Progenitor cell of endocrine pancreas (in vitro differentiated cells): ENCODE measurements at places on chromosomes 11 and 22. TPM values are rescaled to one million over a fixed set of nuclear protein-coding genes. Genes with fewer than 3 reads are reported as not detected.

DNA sequence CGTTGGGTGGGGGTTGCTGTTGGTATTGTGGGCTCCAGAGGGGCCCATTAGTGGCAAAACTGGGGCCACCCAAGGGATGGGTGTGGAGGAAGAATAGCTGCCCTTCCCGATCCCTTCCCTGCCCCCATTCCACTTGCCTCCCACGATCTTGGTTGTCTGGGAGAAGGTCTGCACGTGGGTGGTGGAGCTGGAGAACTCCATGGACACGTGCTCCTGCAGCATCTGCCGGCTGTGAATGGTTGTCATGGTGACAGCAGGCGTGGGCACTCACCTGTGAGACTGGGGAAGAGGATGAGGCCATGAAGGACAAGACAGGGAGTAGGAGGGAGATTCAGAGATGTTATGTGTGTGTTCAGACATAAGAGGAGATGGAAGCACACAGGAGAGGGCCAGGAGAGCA, 2.0 kb downstream of the IGSF22 start:
- no peak overlapping the region for H3K27ac ChIP-seq
- no peak for DNase-seq
- H3K36me3 ChIP-seq = no peaks in the 10 kb centered on the region
- H3K4me3 ChIP-seq = no peak overlapping the region

DNA sequence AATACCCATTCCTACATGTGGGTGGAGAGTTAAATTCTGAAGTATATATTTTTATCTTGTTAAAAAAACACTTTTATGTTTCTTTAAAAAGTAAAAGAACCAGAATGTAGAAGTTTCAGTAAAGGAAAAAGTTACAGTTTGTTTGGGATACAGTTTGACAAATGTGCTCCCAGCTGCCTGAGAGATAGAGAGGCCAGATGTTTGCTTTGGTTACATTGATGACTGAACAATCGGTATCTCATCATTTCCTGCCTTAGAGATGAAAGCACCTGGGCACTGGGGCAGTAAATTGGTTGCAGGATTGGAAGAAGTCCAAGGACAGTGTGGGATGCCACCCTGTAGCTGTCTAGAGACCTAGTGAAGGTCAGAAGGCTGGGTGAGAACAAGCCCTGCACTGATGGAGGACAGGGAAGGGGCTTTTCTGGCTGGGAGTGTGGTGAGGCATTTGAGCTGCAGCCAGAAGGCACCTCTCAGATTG, 16.6 kb downstream of the MED15 start:
- peaks cover 6% of the 10 kb centered on the region for H3K36me3 ChIP-seq
- no peaks in the 10 kb centered on the region for H3K27me3 ChIP-seq
- peaks cover 13% of the 10 kb centered on the region for H3K4me1 ChIP-seq
- no peak overlapping the region for H3K4me3 ChIP-seq
- DNase-seq = no peak

DNA sequence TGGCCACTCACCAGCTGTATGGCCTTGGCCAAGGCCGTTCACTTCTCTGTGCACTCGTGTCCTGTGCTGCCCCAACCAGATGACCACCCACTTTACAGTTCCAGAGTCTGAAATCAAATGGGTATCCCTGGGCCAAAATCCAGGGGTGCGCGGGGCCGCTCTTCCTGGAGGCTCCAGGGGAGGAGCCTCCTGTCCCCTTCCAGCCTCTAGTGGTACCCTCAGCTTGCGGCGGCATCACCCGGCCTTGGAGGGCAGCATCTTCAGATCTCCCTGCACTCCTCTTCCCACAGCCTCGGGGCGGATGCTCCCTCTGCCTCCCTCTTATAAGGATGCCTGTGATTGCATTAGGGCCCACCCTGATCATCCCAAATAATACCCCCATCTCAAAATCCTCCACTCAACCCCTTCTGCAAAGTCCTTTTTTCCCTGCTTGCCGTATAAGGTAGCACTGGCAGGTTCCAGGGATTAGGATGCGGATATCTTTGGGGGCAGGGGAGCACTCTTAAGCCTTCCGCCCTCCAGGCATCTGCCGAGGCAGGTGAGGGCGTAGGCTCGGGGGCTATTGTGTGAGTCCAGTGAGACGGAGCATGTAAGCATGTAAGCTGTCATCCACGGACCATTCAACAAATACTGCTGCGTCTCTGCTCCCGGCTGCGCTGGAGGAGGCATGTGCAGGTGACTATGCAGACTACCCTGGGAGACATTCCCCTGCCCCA, 24.4 kb upstream of the SHISAL1 start:
- H3K4me3 ChIP-seq = no peak overlapping the region
- peaks cover 10% of the 10 kb centered on the region for H3K4me1 ChIP-seq
- no peaks in the 10 kb centered on the region for H3K36me3 ChIP-seq

- DNase-seq = no peak
- no peaks in the 10 kb centered on the region for H3K36me3 ChIP-seq
- H3K27me3 ChIP-seq = peaks cover 5% of the 10 kb centered on the region
Observed at GRCh38 chr22:39325392-39325932, 6.0 kb upstream of the RPL3 start.

DNA sequence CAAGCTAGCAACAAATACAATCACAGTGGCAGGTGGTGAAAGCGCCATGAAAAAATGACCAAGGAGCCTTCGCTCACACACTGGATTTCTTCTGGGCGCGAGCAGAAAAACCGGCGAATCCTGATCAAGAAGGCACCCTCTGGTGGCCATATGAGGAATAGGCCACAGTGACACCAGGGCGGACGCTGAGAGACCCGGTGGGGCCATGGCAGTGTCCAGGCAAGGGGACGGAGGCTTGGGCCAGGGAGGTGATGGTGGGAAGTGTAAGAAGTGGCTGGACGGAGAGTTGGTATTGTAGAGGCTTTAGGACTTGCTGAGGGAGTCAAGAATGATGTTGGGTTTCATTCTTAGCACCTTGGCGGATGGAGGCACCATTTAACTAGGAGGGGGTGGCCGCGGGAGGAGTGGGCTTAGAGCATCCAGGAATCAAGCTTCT, 16.9 kb upstream of the RAC2 start:
- H3K4me3 ChIP-seq = no peak overlapping the region
- H3K36me3 ChIP-seq = peaks cover 1% of the 10 kb centered on the region

- H3K4me3 ChIP-seq = no peak overlapping the region
- no peaks in the 10 kb centered on the region for H3K27me3 ChIP-seq
- H3K4me1 ChIP-seq = peaks cover 6% of the 10 kb centered on the region
- H3K27ac ChIP-seq = peak overlapping the region; percentile 61
Observed at GRCh38 chr11:70873736-70874412, 378.5 kb downstream of the SHANK2 start.

GRCh38 chr11:64358907-64359711, at the start of gene RPS6KA4:
Gene RPS6KA4 (plus strand): TSS chr11:64359162. CDS start chr11:64359236, 74 bp downstream.
- H3K27ac ChIP-seq = no peak within 1 kb of the TSS
- H3K27me3 ChIP-seq = peaks cover 3% of the 10 kb centered on the region
- peaks cover 8% of the 10 kb centered on the region for H3K36me3 ChIP-seq
- peak within 1 kb of the TSS; percentile 78 for H3K4me3 ChIP-seq
- peaks cover 5% of the 10 kb centered on the region for H3K4me1 ChIP-seq

- H3K4me1 ChIP-seq = peaks cover 5% of the 10 kb centered on the region
- no peak for DNase-seq
- peak overlapping the region; percentile 59 for H3K27ac ChIP-seq
- no peak overlapping the region for H3K4me3 ChIP-seq
- H3K27me3 ChIP-seq = no peaks in the 10 kb centered on the region
- H3K36me3 ChIP-seq = no peaks in the 10 kb centered on the region
Observed at GRCh38 chr11:97772705-97773104, 1248.0 kb upstream of the CNTN5 start.

DNA sequence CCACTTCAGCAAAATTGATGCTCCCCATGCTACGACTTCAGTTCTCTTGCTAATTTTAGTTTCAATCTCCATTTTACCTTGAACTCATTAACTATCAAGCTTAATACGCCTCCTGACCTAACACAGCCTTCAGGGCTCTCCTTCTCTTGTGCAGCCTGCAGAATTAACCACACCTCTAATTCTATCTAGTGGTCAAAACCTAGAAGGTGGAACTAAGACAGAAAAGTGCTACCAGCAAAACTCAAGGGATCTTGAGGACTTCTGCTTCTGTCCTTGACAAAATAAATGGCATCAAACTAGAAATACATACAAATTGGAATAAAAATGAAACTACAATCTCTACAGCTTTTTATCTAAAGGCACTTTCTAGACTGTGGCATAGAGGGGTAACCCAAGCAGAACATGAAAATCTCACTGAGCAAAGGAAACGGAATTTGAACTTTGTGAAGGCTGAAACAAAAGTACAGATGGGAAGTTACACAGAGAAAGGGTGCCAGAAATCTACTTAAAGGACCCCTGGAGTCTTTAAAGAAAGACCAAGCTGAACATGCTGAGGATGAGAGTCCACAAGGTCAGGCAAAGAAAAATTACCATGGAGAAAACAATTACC, 10.7 kb downstream of the CWF19L2 start:
- H3K4me3 ChIP-seq = no peak overlapping the region
- H3K27ac ChIP-seq = no peak overlapping the region
- no peak for DNase-seq
- peaks cover 15% of the 10 kb centered on the region for H3K36me3 ChIP-seq
- peaks cover 2% of the 10 kb centered on the region for H3K4me1 ChIP-seq

DNA sequence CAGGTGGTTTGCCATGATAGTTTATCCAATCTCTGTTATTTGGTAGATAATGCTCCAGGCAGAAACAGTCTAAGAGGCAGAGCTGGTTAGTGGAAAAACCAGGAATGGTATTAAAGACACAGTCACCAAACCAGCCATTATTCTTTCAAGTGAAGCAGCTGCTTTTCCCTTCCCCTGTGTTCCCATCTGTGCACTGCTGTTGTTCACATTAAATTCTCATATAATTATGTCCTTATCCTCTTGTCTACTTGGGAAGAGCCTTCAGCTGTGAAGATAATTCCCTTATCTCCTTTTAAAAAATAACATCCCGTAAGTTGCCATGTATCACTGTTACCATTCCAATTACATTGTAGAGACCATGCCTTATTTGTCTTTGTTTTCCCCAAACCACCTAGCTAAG, 5.2 kb upstream of the TBCEL start:
- H3K36me3 ChIP-seq = no peaks in the 10 kb centered on the region
- no peaks in the 10 kb centered on the region for H3K4me1 ChIP-seq
- H3K27me3 ChIP-seq = no peaks in the 10 kb centered on the region
- H3K4me3 ChIP-seq = no peak overlapping the region

DNA sequence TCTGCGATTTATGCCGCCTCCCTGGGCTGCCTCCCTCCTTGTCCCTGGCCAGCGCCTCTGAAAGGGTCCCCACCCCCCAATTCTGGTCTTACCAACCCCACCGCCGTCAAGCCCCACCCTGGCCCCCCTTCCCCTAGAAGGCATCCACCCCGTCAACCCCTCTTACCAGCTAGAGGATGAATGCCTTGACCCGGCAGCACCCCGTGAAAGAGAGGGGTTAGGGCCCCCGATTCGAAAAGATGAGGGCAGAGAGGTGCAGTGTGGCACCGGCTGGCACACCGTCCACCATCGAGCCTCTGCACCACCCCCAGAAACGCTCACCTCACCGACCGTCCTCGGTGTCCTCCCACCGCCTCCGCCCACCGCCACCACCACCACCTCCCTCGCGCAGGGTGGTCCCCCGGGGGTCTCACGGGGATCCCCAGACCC, 559 bp downstream of the ELFN2 start:
- no peak for DNase-seq
- H3K27ac ChIP-seq = no peak overlapping the region
- no peak overlapping the region for H3K4me3 ChIP-seq
- peaks cover 5% of the 10 kb centered on the region for H3K4me1 ChIP-seq
- H3K36me3 ChIP-seq = no peaks in the 10 kb centered on the region
- H3K27me3 ChIP-seq = peaks cover 66% of the 10 kb centered on the region

GRCh38 chr11:1553808-1554594, 18.1 kb downstream of the DUSP8 start:
- no peak overlapping the region for H3K27ac ChIP-seq
- H3K27me3 ChIP-seq = peaks cover 33% of the 10 kb centered on the region
- H3K4me3 ChIP-seq = no peak overlapping the region
- DNase-seq = no peak

- no peak for DNase-seq
- no peak overlapping the region for H3K27ac ChIP-seq
- peaks cover 16% of the 10 kb centered on the region for H3K4me1 ChIP-seq
- no peak overlapping the region for H3K4me3 ChIP-seq
- H3K27me3 ChIP-seq = no peaks in the 10 kb centered on the region
- H3K36me3 ChIP-seq = peaks cover 5% of the 10 kb centered on the region
Observed at GRCh38 chr11:78564490-78565467, 9.9 kb downstream of the NARS2 start.

DNA sequence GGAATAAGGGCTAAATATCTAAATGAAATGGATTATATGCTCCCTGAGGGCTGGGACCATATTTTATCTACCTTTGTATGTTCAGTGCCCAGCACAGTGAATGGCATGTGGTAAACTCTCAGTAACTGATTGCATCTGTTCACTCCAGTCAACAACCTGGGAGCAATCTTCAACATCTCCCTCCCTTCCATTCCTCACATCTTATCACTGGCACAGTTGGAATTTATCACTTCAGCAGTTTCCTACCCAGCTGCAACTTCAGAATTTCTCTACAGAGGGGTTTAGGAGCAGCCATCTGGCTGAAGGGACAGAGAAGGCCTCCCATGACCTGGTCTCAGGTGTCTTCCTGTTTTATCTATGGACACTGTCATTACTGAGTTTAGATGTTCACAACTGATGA, 9.8 kb upstream of the SIK2 start:
- no peaks in the 10 kb centered on the region for H3K27me3 ChIP-seq
- DNase-seq = no peak
- H3K4me3 ChIP-seq = no peak overlapping the region
- no peaks in the 10 kb centered on the region for H3K4me1 ChIP-seq

DNA sequence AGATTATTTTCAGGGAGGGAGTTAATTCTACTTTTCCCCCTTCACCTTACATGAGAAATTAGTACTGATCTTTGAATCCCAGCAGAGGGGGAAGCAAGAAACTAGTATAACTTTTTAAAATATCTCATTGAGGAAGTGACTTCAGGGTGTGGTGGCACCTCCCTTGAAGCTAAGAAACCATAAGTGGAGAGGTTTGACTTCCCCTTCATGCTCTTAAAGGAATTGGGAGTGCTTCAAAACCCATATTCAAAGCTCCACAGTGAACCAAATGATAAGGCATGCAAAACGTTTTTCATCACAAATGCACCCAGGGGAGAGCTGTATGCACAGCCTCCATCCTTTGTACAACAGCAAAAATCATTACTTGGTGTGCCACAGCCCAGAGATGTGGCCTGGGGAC, 540 bp downstream of the MS4A14 start:
- DNase-seq = no peak
- H3K36me3 ChIP-seq = no peaks in the 10 kb centered on the region
- H3K27me3 ChIP-seq = peaks cover 5% of the 10 kb centered on the region
- H3K4me3 ChIP-seq = no peak overlapping the region

RAG1 gene
- total RNA-seq = 0.65 and 1.00 TPM in 2 replicates

KCTD14 gene
- total RNA-seq = 5.4 and 8.9 TPM in 2 replicates

TMEM151A gene
- 0.33 and 0.57 TPM in 2 replicates for total RNA-seq

LDHAL6A gene
- not detected in 2 replicates for total RNA-seq

OMP gene
- not detected in 2 replicates for total RNA-seq

CARNS1 gene
- 0.29 and 0.53 TPM in 2 replicates for total RNA-seq

ESAM gene
- 1.4 and 1.6 TPM in 2 replicates for total RNA-seq

PHF21A gene
- 65.5 and 70.1 TPM in 2 replicates for total RNA-seq

CHCHD10 gene
- total RNA-seq = 39.5 and 42.3 TPM in 2 replicates

LRFN4 gene
- 19.6 and 20.2 TPM in 2 replicates for total RNA-seq
